ENCODE measurements at places on chromosomes 3 and 15.

DNA sequence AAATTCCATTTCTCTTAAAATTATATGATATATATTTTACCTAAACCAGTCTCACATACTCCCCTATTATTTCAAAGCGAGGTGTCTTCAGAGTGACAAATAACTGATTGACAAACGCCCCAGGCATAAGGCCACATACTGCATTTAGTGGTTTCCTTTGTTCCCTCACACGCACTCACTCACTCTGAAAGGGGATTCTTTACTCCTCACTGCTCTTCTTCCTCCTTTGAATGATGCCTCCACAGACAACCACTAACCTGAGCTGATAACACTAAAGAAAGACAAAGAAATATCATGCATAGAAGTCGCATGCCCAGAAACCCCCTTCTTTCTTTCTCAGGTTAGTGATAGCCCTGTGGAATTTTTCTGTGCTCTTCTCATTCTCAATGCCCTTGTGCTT is 24.1 kb upstream of the BBX start:
- no peak for DNase-seq

DNA sequence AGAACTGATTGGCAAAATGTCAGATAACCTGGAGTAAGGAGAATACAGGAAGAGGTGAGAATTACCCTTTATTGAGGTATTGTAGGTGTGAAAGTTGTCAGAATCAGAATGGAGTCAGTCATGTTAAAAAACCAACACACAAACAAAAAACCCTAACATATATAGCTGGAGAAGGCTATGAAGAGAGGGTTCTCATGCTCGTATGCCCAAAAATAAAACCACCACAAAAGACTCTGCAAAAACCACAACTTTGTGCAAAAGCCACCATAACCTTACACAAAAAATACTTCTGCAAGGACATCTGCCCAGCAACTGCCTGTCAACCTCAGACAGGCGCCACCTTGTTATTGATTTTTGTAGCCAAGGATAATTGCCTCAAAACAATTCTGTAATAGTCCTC is 136.0 kb downstream of the CD47 start:
- DNase-seq, result no peak

DNA sequence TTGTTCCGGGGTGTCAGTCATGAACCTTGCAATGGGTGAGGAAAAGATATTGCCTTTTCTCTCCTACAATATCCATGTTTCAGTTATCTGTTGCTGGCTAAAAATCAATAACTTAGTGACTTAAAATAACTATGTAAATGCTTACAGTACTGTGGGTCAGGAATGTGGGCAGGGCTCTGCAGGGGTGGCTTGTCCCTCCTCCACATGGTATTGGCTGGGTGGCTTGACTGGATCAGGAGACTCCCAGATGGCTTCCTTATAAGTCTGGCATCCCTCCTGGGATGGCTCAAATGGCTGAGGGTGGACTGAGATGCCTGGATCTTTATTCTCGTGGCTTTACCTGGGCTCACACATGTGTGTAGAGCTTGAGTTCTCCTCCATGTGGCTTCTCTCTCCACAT is 47.5 kb downstream of the GTPBP8 start:
- DNase-seq, result no peak

DNA sequence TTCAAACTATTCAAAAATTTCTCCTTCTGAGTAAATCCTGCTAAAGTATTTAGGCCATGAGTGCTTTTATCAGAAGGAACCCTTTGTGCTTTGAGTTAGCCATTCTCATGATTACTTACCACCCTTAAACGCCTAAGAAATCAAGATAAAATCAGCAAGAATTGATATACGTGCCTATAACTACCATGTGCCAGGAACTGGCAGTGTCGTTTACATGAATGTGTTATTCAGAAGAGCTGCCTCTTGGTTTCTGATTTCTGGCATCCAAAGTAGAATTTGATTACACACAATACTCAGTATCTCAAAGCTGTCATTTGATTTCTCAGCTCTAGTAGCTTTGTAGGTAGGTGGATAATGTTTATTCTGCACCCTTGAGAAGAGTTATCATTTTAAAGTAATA is 351.3 kb upstream of the CCDC54 start:
- no peak for DNase-seq
